Activated naive CD4-positive, alpha-beta T cell (primary cell): ENCODE measurements at places on chromosomes 3 and 15.

GRCh38 chr15:63274427-63274826, 3.0 kb upstream of the APH1B start:
- no peak for DNase-seq

DNA sequence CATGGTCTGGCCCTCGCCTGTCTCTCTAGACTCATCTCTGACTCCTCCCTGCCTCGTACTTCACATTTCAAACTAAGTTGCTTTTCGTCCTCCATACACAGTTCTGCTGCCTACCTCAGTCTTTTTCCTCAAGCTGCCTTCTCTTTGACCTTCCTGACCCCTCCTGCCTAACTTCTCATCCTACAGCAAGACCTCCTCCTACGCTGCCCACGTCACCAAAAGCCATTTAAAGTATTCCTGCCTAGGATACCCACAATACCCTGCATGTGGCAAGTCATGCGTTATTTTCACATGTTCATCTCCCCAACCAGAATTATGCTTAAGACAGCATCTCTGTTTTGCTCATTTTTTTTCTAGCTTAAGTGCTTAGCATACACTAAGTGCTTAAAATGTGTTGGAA, 56.7 kb downstream of the LHFPL4 start:
- no peak for DNase-seq

GRCh38 chr3:148218222-148218621, 479.5 kb upstream of the AGTR1 start:
- DNase-seq, result no peak

GRCh38 chr15:56824175-56824574, 90.9 kb upstream of the ZNF280D start:
- no peak for DNase-seq

DNA sequence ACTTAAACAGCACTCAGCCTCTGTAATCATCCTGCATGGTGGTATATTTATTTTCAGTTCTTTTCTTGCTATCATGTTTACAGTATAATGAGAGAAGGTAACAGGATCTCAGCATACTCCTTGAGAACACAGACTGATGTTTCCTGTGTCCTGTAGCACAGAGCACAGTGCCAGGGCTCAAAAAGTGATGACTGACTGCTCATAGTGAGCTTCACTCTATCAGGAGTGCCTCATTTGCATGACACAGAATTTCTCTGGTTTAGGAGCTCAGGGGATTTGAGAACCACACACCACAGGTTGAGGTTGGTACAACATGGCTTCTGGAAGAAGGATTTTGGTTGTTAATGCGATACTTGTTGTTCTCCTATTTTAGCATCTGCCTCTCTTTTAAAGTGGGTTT, 68.5 kb upstream of the SLC2A2 start:
- no peak for DNase-seq

GRCh38 chr15:68413363-68414205, 18.4 kb downstream of the ITGA11 start:
- no peak for DNase-seq

DNA sequence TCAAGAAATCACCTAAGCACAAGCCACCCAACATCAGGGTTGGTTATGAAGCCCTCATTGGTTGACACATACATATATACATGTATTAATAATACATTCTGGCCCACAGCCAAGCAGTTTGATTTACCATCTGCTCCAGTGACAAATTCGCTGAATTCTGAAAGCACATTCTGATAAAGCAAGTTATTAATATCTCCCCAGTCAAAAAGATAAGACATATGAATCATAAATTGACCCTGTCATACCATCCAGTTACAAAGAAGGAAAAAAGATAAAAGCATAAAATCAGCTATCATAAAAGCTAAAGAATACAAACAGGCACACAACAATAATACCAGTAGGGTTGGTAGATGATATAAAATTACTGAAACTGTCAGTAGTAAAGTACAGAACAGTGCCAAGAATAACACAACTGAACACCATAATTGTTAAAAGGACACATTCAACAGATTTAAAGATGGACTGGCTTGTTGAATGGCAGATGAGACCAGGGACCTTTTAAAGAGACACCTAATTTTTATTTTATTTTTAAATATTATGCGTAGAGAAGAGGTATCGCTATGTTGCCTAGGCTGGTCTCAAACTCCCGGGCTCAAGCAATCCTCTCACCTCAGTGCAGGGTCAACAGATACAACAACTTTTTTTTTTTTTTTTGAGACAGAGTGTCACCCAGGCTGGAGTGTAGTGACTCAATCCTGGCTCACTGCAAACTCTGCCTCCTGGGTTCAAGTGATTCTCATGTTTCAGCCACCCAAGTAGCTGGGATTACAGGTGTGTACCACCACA, 7.7 kb downstream of the SNX4 start:
- no peak for DNase-seq

DNA sequence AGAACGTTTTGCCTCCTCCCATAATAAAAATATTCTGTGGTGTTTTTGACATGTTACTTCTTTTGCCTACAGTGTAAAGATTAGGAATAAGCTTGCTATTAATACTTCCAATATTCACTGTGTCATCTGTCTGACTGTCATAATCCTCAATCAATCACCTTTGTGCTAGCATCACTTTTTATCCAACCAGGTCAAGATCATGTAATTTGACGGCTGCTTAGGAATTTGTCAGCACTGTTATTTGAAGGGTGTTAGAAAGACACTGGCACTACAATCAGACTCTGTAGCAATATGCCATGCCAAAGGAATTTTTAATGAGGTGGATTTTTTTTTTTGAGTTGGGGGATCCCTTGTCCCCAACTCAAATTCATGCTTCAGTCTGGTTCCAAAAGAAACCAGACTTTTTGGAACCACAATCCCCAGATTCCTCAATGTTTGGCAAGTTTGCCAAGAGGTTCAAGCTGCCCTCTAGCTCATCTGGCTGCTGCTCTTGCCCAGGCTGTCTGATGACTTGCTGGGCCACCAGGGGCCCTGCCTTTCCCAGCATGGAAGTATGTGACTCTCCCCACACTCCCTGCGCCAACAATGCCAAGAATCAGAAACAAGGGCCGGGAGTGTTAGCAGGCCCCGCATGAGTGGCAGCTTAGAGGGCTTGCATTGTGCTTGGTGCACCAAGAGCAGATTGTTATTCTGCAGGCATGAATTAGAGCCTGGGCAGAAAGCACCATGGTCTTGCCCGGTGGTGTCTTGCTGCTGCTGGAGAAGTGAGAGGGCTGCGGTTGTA, 58.6 kb upstream of the TSC22D2 start:
- no peak for DNase-seq

GRCh38 chr3:98213276-98213675, 46.8 kb downstream of the OR5H15 start:
- no peak for DNase-seq

- no peak for DNase-seq
Measured at GRCh38 chr15:39579487-39580116, 1.3 kb upstream of the THBS1 start.

GRCh38 chr3:182465301-182466185, 327.8 kb upstream of the ATP11B start:
- no peak for DNase-seq
